Osteoblast (primary cell): ENCODE measurements at places on chromosomes 4 and X. TPM values are rescaled to one million over a fixed set of nuclear protein-coding genes. Genes with fewer than 3 reads are reported as not detected.

TMSB15C gene
- 3.2 and 3.3 TPM in 2 replicates for total RNA-seq

DNA sequence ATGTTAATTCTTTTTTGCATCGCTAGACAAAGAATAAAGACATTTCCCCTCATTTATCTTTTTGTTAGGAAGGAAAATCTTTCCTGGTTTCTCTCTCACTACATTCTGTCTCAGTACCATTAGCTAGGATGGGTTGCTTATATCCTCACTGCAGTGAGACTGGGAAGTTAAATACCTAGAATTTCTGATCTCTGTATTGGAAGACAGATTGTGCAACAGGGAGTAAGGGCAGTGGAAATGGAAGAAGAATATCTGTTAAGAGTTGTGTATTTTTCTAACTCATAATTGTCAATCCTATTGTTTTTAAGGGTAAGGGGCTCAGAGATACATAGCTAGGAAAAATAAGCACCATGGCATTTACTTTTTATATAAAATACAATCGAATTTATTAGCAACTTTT lies 19.6 kb downstream of the PTPN13 start:
- no peak for DNase-seq

DNA sequence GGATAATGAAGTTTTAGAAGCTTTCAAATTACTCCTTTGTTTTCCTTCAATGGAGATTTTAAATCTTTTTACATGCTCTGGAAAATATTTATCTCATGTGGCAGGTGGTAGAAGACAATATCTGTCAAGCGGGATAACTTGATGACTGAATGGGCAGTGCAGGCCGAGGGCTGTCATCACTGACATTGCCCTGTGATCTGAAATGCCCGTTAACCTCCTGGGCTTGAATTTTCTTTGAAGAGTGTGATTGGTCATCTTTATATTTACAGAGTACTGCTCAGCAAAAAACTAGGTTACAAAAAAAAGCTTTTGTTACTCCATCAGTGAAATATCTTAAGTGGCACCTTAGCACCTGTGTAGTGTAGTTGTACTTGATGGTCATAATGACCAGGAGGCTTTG lies 147.5 kb downstream of the GATB start:
- no peak for DNase-seq

DNA sequence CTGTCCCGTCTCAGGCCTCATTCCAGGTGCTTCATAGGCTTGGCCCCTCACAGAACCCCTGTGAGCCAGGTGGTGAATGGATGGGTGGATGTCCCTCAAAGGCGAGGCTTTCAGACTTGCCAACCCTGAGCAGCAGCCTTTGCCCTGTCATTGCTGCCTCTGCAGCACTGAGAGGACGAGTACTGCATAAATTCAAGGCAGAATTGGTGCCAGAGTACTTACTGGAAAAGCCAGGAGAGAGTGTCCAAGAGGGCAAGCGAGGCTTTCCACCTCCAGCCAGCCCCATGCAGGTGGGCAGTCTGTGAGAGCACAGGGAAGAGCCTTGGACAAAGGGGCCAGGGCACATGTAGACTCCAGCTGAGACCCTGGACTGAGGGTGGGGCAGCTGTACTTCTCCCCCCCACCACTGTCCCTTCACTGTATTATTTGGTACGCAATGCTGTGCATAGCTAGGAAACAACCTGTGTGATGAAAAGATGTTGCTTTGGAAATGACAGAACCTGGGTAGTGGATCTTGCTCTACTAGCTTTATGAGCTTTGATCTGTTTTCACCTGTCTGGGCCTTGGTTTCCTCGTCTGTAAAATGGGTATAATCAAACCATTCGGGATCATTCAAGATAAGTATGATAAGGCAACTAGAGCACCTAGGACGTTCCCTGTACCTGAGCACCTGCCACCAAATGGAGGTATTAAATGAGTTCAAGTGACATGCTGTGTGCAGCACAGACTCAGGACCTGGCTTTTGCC lies 224.9 kb upstream of the PSAPL1 start:
- DNase-seq = peak; percentile 51

DNA sequence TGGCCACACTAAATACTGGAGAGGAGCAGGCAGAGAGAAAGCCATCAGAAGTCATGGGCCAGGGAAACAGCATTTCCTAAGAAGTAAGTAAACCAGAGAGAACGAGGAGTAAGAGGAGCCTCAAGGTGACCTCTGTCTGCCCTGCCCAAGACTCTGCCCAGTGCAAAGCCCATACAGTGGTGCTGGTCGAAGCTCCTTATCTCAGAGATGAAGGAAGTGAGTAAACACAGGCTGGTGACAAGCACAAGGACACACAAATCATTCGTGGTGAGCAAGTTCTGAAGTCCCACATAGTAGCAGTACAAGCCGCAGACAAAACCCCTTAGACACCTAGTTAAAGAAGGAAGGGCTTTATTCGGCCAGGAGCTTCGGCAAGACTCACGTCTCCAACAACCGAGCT lies 62.7 kb downstream of the DCTD start:
- DNase-seq = no peak

- no peak for DNase-seq
These were observed 146.3 kb upstream of the STX18 start for GRCh38 chr4:4687935-4688727.

DNA sequence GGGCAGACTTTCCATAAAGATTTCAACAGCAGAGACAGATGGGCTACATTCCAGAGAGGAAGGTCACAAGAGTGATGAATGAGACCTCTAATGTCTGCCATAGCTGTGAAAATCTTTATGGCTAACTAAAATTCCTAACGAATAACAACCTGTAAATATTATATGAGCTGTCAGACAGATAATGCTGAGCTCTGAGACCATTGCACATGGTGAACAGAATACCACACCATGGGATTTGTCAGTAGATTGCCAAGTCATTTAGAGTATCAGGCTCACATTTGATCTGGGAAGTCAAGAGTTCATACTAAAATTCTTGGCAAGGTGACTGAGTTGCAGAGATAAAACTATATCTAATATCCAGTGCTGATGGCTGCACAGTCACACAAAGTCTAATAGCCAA lies 259.2 kb upstream of the FTHL17 start:
- DNase-seq = no peak

BTK gene
- not detected in 2 replicates for total RNA-seq

TRIML2 gene
- total RNA-seq = under 0.01 TPM in 1 of 2 replicates, not detected in the other

DNA sequence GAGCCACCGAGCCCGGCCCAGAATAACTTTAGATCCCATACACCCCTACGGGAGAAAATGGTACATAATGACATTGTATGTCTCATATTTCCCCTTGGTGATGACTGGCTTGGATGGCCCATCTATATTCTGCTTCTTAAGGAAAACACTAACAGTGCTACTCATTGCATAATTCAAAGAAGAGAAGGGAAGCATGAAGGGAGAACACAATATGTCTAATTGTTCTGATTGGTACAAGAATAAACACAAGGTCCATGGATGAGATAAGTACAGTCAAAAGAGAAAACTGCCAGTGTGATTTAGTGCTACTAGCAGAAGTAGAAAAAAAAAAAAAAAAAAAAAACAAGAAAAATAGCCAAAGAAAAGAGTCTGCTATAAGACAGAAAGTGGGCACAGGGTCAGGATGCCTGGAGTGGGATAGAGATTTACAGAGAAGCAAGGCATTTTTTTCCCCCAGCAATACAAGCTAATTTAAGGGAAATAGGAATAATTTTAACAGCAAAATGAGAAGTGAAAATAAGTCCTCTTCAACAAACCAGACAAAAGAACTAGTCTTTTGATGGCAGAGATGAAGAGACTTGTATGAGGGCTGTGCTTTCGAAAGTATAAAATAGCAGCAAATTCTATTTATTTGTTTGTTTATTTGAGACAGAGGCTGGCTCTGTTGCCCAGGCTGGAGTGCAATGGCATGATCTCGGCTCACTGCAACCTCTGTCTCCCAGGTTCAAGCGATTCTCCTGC lies 96.5 kb upstream of the MAP3K15 start:
- no peak for DNase-seq

- DNase-seq = no peak
These were observed 484.2 kb upstream of the HS3ST1 start for GRCh38 chr4:11912886-11913285.

C4orf51 gene
- total RNA-seq = not detected in 2 replicates

DNA sequence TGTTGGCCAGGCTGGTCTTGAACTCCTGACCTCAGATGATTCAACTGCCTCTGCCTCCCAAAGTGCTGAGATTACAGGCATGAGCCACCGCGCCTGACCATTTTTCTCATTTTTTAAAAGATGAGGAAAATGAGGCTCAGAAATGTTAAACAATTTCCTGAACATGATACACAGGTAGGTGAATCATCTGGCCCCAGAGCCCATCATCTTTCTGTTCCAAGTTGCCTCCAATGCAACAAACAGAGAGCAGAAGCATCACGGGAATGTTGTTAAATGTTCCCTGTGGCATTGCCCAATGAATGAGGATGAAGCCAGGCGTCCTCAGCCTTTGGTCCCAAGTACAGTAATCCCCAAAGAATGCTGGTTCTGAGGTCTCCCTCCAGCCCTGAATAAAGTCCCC lies 31.3 kb upstream of the ANXA5 start:
- DNase-seq = peak; percentile 87

SPANXB1 gene
- not detected in 2 replicates for total RNA-seq

DNA sequence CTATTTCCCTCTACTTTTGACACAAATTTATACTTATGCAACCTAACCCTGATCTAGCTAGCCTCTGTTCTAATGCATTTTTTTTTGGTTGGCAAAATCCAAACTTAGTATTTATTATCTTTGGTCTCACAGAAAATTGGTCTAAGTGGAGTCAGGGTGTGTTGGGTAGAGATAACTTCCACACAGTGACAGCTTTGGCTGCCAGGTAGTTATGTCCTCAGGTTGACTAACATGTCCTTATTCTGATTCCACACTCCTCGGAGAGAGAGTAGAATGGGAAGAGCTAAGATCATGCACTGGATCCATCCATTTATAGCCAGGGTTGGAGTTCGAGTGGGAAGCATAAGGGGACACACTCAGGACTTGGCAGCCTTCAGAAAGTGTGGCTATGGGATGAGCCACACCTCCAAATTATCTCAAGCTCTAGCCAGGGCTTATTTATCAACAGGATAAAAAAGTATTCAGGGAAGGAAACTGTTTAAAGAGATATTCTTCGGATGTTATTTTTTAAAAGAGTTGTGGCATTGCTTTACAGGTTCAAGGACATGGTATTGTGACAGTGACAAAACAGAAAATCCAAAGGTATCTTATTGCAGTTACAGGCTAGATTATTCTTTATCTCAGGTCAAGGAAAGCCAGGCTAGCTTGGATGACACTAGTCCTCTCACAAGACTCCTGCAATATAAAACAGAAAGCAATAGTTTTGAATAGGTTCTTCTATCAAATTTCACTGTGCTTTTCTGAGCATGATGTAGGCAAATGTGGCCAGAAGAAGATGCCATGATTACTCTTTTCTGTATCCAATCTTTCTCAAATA lies 51.5 kb downstream of the NPY1R start:
- peak; percentile 30 for DNase-seq

GDPD2 gene
- not detected in 2 replicates for total RNA-seq

SLC38A5 gene
- total RNA-seq = 48.9 and 52.8 TPM in 2 replicates

GRCh38 chrX:55731826-55732225 lies 14.3 kb downstream of the RRAGB start:
- DNase-seq = no peak
